ENCODE measurements at places on chromosomes 6 and 20.

DNA sequence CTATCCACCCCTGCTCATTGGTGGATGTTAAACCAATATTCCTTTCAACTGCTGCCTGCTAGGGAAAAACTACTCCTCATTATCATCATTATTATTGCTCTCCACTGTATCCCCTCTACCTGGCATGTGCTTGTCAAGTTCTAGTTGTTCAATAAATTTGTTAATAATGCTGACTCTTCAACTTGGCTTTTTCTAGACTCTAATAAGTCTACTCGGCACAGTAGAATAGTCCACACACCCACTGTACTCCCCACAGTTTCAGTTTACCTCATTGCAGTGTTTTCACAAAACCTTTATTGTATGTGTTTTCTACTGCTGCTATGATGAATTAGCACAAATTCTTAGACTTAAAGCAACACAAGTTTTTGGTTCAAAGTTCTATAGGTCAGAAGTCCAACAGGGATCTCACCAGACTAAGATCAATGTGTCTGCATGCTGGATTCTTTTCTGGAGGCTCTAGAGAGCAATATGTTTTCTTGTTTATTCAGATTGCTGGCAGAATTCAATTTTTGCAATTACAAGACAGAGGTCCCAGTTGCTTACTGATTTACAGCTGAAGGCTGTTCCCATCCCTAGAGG is 13.1 kb downstream of the BTN3A1 start:
- no peak for DNase-seq

GRCh38 chr20:20593447-20594170 is 118.8 kb downstream of the RALGAPA2 start:
- DNase-seq, result no peak

GRCh38 chr6:161458201-161458951 is 184.5 kb upstream of the AGPAT4 start:
- no peak for DNase-seq

- no peak for DNase-seq
These were observed 74.3 kb upstream of the CTNNBL1 start for GRCh38 chr20:37619496-37619895.

- DNase-seq, result no peak
These were observed 3.0 kb downstream of the ZBP1 start for GRCh38 chr20:57617079-57617795.

Data from stimulated activated CD8-positive, alpha-beta memory T cell treated with anti-CD3 and anti-CD28 coated beads, Interleukin-4, amount 100 ng/mL, for 24 hours (primary cell).